ENCODE measurements at places on chromosomes 2 and 18.

GRCh38 chr2:228072669-228073068 lies 108.8 kb downstream of the SPHKAP start:
- no peak for DNase-seq

DNA sequence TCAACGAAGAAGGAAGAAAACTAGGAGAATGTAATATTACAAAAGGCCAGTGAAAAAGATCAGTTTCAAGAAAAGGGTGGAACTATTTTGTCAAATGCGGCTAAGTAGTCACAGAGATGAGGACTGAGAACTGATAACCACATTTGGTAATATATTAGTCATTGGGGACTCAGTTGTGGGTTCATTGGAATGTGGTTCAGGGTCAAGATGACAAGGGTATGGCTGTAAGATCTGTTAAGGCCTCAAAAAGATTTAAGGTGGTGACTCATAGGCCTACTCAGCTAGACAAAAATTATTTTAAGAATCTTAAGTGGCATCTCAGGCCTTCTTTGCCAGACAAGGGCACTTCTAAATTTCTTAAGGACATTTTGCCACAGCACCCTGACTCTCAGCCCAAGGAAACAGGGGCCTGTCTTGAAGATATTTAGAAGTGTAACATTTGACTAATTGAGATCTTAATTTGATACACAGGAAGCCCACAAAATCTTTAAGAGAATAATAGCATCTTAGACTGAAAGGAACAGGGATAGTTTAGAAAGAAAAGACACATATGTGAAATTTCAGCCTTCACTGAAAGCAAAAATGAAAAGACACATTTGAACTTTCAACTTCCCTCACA lies 81.3 kb downstream of the STRADB start:
- no peak for DNase-seq

GRCh38 chr2:116489944-116490343 lies 1324.5 kb upstream of the DDX18 start:
- DNase-seq = no peak

DNA sequence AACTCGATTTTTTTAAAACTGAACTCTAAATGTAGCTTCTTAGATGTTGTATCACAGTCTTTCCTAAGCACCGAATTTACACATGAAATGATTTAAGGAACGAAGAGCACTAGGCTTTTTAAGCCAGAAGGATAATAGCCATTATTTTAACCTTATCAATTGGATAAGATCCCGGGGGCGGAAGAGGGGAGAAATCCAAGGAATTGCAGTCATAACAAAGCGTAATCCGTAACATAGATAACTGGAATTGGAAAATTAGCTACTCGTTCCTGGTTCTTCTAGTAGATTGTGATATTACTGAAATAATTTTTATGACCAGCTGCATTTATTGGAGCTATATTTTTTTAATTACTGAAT lies 988 bp upstream of the KANSL1L start:
- no peak for DNase-seq

- DNase-seq = no peak
Measured at GRCh38 chr2:208594642-208595385, 188.2 kb downstream of the PTH2R start.

GRCh38 chr2:148604927-148605326 lies 39.6 kb upstream of the EPC2 start:
- DNase-seq = no peak

DNA sequence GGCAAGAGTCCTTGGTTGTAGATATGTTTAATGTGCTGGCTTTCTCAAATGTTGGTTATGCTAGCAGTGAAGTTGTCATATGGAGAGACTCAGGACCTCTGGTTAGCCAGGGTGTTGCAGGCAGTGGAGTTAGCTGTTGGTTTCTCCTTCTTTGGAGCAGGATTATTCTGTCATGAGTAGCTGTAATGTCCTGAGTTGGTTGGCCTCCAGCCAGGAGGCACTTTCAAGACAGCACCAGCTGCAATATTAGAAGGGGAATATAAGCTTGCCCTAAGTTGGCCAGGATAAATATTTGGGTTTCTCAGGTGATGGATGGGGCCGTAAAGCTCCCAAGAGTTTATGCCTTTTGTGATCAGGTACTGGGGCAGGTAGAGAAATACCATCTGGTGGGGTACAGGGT lies 65.5 kb downstream of the MSTN start:
- no peak for DNase-seq

GRCh38 chr2:202121532-202122162 lies 48.6 kb downstream of the KIAA2012 start:
- DNase-seq = peak; percentile 64

GRCh38 chr2:172655838-172656573 lies 79.6 kb upstream of the RAPGEF4 start:
- DNase-seq = no peak

DNA sequence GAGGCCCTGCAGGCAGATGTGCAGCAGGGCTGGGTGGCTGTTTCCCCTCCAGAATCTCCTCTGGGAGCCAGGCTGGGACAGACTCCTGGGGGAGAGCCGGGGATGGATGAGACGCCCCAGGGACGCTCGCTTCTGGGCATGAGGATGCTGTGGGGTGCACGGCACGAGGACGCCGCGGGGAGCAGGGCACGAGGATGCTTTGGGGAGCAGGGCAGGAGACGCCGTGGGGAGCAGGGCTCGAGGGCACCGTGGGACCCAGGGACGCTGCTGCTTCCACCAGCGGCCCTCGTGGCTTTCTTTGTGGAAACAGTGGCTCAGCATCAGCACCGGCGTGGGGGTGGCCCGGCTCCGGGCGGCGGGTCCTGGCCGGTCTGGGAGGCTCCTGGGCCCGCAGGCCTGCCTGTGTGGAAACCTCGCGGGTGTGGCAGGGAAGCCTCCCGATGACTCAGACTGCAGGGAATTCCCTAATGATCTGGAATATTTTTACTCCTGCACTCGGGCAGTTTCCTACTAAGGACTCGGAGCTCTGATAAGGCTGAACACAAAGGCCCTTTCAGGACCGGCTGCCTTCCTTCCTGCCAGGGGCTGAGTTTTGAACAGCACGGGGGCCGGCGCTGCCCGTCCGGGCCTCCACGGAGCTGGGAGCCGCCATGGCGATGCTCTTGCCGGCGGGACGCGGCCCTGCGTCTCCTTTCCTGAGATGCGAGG lies 62.6 kb downstream of the NFATC1 start:
- DNase-seq = no peak

- DNase-seq = no peak
Measured at GRCh38 chr2:110732422-110733413, at the start of gene ACOXL. ACOXL (plus strand) TSS chr2:110732573; CDS start chr2:110768390, 35,817 bp downstream.

DNA sequence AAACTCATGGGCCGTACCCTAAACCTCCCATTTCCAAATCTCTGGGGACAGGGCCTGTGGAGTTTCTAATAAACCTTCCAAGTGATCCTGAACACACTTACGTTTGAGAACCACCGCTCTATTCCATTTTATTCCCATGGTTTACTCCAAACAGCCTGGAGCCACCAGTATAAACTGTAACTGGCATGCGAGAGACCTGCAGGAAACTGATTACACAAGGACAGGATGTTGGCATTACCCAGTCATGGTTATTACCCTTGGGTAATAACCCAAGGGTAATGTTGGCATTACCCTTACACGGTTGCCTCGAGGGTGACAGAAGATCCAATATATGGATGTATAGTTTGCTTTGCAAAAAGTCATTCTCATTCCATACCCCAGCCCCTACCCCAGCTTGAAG lies 37.0 kb upstream of the YPEL5 start:
- DNase-seq = peak; percentile 10

- DNase-seq = no peak
Measured at GRCh38 chr18:60663060-60663989, 290.8 kb upstream of the MC4R start.

GRCh38 chr2:73993376-73993775 lies 8.7 kb downstream of the TET3 start:
- no peak for DNase-seq

- DNase-seq = no peak
Measured at GRCh38 chr18:65544701-65545100, 206.1 kb upstream of the CDH7 start.

Data from GF-D8 (cell line).